Fibroblast of villous mesenchyme (primary cell): ENCODE measurements at places on chromosomes 12 and 14.
A peak's percentile ranks its signal among the peaks of the same experiment; 100 is the strongest.

DNA sequence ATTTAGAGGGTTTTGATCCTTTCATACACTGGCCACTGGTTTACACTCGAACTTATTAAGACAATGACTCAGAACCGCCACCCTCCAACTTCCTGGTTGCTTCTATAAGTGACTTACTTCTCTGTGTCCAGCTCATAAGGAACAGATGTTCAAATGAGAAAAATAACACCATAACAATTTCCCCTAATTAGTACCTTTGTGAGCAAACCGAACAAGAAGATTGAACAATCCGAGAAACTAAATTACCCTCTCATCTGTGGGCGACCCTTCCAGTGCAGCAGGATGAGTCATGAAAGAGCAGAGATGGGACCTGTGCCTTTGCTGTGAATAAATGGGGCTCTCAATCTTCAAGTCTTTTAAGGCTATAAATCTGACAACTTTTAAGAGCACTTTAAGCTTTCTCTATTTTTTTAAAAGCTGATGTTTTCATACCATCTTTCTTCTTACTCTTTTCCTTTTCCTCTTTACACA lies 146.8 kb upstream of the RASSF8 start:
- DNase-seq: peak; percentile 76

DNA sequence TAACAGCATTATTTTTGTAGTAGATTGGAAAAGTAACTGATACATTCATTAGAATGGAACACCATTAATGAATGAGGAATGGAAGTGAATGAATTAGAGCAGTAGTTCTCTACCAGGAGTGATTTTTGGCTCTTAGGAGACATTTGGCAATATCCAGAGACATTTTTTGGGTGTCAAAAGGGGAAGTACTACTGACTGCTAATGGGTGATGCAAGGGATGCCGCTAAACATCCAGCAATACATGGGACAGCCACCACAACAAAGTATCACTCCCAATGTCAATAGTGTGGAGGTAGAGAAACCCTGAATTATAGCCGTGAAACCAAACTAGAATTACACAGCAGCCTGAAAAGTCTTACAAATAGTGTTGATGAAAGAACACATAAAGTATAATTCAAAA lies 1.5 kb downstream of the CHURC1 start:
- peak; percentile 6 for DNase-seq

GRCh38 chr12:25491396-25492325 lies 61.4 kb downstream of the LMNTD1 start:
- DNase-seq: no peak

- no peak for DNase-seq
These were observed 28.6 kb upstream of the ARL1 start for GRCh38 chr12:101436136-101436535.

DNA sequence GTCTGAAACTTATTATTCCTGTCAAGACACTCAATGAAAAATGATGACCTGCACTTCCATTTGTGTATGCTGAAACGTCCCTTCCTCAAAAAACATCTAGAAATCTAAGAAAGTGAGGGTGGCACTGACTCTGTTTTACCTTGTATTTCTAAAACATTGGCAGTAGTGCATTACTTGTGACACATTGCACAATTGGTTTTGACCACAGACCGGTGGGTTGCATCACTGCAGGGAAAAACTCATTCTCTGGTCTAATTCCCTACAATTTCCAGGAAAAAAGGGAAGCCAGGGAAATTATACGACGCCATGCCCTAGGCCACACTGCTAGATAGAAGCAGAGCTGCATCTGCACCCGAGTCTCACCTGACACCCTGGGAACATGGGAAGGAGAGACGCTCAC lies 156.7 kb downstream of the NTF3 start:
- no peak for DNase-seq

DNA sequence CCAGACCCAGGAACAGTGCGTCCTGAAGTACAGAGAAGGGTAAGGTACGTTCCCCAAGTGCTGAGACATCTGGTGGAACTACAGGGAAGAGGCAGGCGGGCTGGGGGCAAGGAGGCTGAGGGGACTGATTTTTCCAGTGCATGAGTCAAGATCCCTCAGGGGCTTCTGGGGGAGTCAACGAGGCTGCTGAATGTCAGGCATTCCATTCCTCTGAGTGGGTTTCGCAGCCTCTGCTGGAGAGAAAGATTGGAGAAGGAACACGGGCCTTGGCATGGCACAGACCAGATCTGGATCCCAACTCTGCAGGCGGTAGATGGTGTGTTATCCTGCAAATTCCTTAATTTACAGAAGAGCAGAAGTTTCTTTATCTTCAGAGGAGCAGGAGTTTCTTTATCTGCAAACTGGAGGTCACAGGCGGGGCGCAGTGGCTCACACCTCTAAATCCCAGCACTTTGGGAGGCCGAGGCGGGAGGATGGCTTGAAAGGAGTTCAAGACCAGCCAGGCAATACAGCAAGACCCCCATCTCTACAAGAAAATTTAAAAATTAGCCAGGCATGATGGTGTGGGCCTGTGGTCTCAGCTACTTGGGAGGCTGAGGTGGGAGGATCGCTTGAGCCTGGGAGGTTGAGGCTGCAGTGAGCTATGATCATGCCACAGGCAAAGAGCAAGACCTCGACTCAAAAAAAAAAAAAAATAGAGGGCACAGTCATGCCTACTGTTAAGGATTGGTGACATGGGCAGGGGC lies 132.6 kb upstream of the MAP1LC3B2 start:
- DNase-seq: peak; percentile 95

GRCh38 chr14:61377749-61378148 lies 56.4 kb downstream of the PRKCH start:
- DNase-seq: no peak

GRCh38 chr12:3325736-3326135 lies 165.3 kb upstream of the PRMT8 start:
- DNase-seq: no peak

- peak; percentile 29 for DNase-seq
These were observed 116.3 kb upstream of the VASH1 start for GRCh38 chr14:76644855-76645518.

- no peak for DNase-seq
These were observed 19.8 kb upstream of the DHRS4 start for GRCh38 chr14:23933742-23934128.

GRCh38 chr12:26113853-26114719 lies 10.8 kb downstream of the BHLHE41 start:
- DNase-seq: peak; percentile 91

DNA sequence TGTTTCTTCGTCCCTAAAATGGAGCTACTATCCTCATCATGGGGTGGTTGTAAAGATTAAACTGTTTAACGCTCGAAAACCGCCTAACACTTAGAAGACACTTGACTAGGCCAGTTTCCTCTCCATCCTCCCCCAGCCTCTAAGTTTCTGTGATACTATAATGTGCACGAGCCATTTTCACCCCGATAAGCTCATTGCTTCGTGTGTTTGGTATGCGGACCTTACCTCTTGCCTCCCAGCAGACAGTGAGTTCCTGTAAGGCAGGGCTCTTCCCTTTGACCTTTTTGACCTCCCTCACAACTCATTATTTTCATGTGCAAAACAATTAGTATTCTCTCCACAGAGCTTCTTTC lies 499 bp upstream of the GXYLT1 start:
- peak; percentile 24 for DNase-seq

- DNase-seq: no peak
These were observed 125.9 kb downstream of the PAPOLA start for GRCh38 chr14:96627811-96628775.

- DNase-seq: peak; percentile 11
These were observed 187.1 kb downstream of the KICS2 start for GRCh38 chr12:64034901-64035576.

- DNase-seq: peak; percentile 54
These were observed 9.1 kb downstream of the HEATR5A start for GRCh38 chr14:31411218-31411727.

- no peak for DNase-seq
These were observed 125.4 kb downstream of the SYT10 start for GRCh38 chr12:33314223-33314622.
